ENCODE measurements at places on chromosomes 12 and 14. TPM values are rescaled to one million over a fixed set of nuclear protein-coding genes. Genes with fewer than 3 reads are reported as not detected.

GRCh38 chr12:75672200-75672599 is 160.8 kb upstream of the KRR1 start:
- ATAC-seq: no peak

DNA sequence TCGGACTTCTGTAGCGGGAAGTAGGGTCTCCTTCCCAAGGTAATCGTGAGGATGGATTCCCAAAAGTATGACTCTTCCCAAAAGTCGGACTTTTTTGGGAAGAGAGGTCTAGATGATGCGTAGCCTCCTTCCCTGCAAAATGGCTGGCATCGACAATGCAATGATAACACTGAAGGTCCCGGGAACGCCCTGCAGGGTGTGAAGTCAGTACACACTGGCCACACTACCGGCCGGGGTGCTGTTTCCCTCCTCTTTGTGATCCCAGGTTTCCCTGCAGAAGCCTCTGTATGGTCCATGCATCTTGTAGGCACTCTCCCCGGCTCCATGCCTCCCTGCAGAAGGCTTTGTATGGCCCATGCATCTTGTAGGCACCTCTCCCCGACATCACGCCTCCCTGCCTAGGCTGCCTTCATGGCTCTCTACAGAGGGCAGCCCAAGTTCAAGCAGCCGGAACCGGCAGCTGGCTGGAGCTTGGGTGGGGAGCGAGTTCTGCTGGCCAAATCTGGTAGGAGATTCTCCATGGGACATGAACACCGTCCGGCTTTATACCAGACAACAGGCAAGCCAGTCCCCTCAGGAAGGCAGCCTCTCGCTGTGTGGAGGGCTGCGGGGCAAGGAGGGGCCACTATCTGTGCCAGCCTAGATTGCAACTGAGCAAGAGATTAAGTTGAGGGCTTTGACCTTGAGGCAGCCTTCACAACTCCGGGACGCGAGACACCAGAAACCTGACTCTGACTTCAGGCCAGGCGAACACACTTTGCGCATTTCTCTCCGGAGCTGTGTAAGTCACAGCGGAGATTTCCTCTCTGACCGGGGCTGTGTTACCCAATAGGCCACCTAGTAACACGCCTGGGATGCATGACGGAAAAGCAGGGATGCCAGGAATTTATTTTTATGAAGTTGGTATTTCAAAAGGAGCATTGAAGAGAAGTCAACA is 23.5 kb downstream of the FZD10 start:
- no peak for ATAC-seq

DNA sequence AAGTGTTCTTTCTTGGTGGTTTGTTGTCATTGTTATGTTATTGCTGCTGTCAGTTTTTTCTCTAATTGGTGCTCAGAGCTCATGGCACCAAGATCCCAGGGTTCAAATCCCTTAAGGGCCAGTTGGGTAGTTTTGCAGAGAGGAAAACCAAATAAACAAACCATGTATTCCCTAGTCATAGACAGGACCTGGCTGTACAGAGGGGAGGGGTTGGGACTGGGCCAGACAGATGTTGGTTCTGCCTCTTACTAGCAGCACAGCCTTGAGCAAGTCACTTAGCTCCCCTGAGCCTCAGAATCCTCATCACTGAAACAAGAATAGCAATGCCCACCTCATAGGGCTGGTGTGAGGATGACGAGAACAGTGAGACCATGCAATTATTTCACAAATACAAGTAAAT is 53.4 kb downstream of the LTBP2 start:
- ATAC-seq: no peak

GRCh38 chr14:61608245-61609165 is 86.8 kb upstream of the HIF1A start:
- ATAC-seq: no peak

- ATAC-seq: no peak
Measured at GRCh38 chr12:81627336-81628189, 131.6 kb downstream of the PPFIA2 start.

- no peak for ATAC-seq
Measured at GRCh38 chr12:26031827-26032226, 73.3 kb downstream of the RASSF8 start.

- ATAC-seq: no peak
Measured at GRCh38 chr12:100982511-100983183, 188.1 kb downstream of the ANO4 start.

GRCh38 chr12:13194401-13195110 is 2.0 kb upstream of the EMP1 start:
- no peak for ATAC-seq

DNA sequence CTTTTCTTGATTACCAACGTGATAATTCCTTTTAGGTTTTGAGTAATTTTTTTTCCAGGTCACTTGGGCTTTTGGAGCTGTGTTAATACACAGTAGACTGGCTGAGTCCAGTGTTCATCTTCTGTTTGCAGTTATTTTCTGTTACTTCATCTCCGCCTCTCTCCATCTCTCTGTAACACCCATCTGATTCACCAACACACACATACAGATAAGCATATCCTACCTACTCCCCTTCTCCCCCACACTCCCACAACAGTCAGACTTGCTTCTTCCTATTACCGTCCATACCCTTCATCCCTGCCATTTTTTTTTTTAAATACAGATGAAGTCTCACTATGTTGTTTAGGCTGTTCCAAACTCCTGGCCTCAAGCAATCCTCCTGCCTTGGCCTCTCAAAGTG is 72.7 kb upstream of the MANSC4 start:
- ATAC-seq: no peak

- ATAC-seq: no peak
Measured at GRCh38 chr14:37403626-37404025, 191.4 kb downstream of the FOXA1 start.

- no peak for ATAC-seq
Measured at GRCh38 chr14:56207626-56208292, 89.5 kb downstream of the PELI2 start.

DNA sequence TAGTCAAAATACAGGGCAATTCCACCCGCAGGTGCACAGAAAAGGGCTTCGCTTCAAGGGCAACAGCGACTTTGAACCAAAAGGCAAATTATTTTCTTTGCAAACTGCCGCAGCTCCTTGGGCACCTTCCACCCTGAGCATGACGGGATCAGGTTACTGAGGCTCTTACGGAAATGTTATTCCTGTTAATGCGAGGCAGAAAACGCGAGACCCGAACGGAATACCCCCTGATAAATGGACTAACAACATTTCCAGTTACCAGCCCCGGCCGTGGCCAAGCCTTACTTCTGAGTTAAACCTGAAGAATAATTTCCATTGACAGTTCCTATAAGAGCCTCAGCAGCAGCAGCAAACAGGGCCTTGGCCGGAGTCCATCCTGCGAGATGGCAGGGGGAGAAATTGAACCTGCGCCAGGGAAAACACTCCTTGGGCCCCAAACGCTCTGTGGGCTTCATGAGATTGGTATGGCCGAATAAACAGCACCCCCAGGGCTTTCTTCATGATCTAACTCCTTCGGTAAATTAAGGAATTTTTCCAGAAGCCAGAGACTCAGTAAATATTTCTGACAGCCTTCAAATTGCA is 70.0 kb upstream of the DICER1 start:
- no peak for ATAC-seq

DNA sequence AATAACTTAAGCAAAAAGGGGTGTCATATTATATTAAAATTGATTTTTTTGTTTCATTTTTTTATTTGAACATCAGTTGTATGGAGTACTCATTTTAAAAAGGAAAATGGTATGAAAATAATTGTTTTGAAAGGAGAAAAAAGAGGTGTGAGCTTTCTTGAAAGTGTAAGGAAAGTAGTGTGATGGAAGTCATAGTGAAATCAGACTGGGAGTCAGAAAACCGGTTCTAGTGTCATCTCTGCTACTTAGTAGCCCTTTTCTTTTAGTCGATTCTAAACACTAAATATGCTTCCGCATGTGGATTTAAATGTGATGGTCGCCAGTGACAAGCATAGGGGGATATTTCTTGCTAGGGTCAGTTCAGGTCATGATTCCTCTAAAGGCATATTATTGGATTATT is 1.8 kb upstream of the DYRK2 start:
- no peak for ATAC-seq

DNA sequence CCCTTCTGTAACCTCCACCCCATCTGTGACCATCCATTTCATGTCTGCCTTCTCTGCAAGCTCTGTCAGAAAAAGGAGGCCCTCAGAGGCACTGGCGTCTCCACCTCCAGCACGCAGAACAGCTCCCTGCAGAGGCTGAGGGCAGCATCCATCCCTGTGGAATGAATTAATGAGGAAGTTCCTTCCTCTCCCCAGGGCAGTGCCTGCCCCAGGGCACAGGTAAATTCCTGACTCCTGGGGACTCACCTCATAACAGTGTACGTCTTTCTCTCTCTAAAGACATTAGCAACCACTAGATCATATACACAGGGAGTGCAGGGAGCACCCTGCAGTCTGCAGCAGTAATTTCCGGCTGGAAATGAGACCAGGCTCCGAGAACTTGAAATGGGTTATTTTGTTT is 155.0 kb upstream of the TMEM132C start:
- ATAC-seq: no peak

DNA sequence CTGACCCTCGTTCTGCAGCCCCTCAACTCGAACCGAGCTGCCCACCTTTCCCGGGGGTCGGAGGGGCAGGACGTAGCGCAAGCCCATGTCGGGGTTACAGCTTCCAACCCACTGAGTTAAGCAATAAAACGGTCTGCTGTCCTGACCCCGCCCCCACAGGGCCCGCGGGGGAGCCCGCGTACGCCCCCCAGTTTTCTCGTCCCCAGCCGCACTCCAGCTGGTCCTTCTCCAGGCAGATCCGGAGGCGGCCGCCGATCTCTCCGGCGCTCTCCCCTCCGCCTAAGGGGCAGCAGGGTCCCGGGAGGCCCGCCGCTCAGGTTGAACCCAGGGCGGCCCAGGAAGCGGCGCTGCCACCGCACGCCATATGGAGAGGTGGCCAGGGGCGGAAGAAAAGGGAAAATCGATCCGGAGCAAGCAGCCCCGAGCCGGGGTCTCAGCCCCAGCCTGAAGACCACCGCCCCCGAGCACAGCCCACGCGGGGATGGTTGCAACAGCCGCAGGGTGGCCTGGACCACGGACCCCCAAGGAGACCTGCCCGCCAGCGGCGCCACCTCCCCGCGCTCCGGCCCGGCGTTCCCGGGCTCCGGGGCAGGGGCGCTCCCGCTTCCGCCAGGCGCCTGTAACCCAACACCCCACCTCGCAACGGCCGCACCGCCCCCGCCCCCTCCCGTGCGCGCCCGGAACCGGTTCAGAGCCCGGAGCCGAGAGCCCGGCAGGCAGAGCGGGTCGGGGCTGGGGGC is 760 bp downstream of the ACTN1 start:
- ATAC-seq: peak; percentile 28

DNA sequence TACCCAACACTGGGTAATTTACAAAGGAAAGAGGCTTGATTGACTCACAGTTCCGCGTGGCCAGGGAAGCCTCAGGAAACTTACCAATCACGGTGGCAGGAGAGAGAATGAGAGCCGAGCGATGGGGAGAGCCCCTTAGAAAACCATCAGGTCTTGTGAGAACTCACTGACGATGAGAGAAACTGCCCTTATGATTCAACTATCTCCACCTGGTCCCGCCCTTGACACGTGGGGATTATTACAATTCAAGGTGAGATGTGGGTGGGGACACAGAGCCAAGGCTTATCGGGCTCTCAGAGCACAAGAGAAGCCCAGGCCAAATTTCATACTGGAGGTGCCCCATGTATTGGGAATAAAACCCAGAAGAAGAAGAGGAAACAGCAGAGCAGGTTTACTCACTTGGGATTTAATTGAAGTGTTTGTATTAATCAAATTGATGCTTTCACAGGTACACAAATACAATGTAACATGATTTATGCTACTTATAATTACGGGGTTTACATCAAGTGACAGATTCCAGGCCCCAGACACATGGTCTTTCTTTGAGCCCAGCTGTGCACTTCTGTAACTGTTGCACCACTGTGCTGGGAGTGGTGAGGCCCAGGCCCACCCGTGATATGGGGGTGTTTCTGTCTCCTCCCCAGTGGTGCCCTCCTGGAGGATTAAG is 8.2 kb upstream of the CCDC85C start:
- ATAC-seq: peak; percentile 64

GRCh38 chr12:25716842-25717241 is 163.8 kb upstream of the LMNTD1 start:
- no peak for ATAC-seq

- no peak for ATAC-seq
Measured at GRCh38 chr12:77814386-77814785, 16.3 kb upstream of the NAV3 start.

GRCh38 chr14:75835156-75835725 is 146.6 kb downstream of the TGFB3 start:
- no peak for ATAC-seq

DNA sequence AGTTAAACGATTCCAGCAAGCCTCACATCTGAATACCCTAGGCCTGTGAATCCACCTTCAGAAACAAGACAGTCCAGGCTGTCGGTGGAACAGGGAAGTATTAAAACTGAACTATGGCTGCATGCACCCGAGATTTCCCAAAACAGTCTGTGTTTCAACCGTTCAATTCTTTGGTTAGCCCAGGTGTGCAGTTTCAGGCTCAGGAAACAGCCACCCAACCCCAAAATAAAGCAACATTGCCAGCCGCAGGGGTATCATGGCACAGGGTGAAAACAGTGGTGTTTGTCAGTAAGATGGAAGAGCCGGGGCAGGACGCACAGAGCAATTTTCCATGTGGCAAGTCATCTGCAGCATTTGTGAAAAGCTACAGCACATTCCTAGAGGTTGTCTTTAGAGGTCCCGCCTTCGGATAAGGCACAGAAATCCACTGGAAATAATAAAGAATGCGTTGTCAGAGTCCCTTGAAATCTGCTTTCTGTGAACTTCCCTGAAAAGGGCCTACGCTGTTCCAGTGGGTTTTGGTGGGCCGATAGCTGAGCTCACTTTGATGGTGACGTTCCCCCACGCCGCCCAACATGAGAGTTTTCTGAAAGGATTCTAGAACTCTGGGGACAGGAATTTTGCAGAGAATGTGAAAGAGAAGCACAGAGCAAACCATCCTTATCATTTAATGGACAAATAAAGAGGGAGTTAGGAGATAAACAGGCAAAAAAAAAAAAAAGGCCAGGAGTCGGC is 84.9 kb downstream of the BCL11B start:
- no peak for ATAC-seq

- ATAC-seq: peak; percentile 59
Measured at GRCh38 chr14:65019944-65020566, 33.4 kb downstream of the FNTB start.

DNA sequence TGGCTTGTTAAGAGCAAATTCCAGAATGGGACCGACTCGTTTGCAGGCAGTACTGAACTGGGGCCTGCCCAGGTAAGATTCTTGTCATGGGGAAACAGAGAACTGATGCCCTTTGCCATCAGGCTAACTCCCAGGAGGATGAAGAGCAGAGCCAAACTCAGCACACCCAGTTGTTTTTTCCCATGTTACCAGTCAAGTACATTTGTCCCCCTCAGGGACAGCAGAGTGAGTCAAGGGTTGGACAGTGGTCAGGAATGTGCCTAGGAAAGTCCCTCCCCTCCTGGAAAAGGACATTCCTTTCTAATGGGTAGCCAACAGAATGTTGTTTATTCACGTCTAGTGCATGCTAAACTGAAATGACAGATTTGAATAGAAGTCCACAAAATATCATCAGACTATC is 1.6 kb downstream of the ART4 start:
- no peak for ATAC-seq

Gene POTEG
- total RNA-seq: not detected

Gene FGF23
- not detected for total RNA-seq

Gene TAS2R43
- total RNA-seq: 1.9 TPM

Gene PELI2
- total RNA-seq: 2.3 TPM

Gene REC8
- total RNA-seq: 58.8 TPM

Gene LYZ
- 0.26 TPM for total RNA-seq

Gene VWF
- total RNA-seq: 0.04 TPM

Gene GLS2
- total RNA-seq: 4.7 TPM

Gene PRB4
- total RNA-seq: not detected

Gene ALDH1L2
- total RNA-seq: 2.8 TPM

Gene SLC2A14
- total RNA-seq: 2.3 TPM

Data from activated T-helper 17 cell treated with anti-CD3 and anti-CD28 coated beads, Interleukin-2, amount 50 U/mL, for 72 hours (primary cell).